Aorta (tissue), 5 donors: ENCODE measurements at places on chromosomes 7 and 10. TPM values are rescaled to one million over a fixed set of nuclear protein-coding genes. Genes with fewer than 3 reads are reported as not detected.
A peak's percentile ranks its signal among the peaks of the same experiment; 100 is the strongest.

Gene NYAP1
- polyA plus RNA-seq: 0.25 TPM

Gene PRSS37
- not detected for polyA plus RNA-seq

Gene CLRN3
- 6.3 TPM for polyA plus RNA-seq

GRCh38 chr7:116188-116981 is 76.0 kb upstream of the FAM20C start:
- no peak for DNase-seq

GRCh38 chr10:59099481-59099880 is 77.0 kb upstream of the PHYHIPL start:
- DNase-seq: no peak

GRCh38 chr7:44288811-44289340 is 36.5 kb downstream of the CAMK2B start:
- peak; percentile 72 for DNase-seq

DNA sequence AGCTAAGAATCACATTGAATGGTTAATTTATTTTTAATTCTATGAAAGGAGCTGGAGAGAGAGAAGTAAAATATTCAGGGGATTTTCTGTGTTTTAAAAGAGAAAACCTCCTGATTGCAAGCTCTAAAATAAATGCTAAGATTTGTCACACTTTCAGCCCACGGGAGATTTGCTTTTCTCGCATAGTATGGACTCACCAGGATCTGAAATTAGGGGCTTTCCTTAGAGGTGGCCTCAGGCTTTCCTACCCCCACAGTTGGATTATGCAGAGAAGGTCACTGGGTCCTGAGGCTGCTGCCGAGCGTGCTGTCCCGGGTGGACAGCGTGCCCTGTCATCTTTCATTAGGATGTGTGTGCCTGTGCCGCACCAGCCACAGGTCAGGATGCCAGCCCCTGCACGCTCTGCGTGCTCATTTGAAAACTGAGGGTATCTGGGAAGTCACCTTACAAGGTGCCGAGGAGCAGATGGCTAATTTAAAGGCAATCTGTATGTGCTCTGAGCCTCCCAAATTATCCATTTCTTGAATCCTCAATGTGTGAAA is 258.8 kb downstream of the CELF2 start:
- no peak for DNase-seq

DNA sequence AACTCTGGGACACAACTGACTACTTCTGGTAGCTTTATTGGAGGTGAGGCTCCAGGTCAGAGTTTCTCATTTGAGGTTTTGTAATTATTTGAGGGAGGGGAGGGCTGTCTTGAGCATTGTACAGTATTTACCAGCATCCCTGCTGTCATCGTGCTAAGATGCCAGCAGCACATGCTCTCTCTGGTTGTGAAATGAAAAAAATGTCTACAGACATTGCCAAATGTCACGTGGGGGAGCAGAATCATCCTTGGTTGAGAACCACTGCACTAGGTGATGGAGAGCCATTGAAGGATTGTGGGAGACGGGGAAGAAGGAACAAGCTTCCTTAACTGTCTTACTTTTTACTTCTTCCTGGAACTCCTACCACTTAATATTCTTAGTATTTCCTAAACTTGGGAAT is 5.0 kb downstream of the SEPTIN7 start:
- no peak for DNase-seq

DNA sequence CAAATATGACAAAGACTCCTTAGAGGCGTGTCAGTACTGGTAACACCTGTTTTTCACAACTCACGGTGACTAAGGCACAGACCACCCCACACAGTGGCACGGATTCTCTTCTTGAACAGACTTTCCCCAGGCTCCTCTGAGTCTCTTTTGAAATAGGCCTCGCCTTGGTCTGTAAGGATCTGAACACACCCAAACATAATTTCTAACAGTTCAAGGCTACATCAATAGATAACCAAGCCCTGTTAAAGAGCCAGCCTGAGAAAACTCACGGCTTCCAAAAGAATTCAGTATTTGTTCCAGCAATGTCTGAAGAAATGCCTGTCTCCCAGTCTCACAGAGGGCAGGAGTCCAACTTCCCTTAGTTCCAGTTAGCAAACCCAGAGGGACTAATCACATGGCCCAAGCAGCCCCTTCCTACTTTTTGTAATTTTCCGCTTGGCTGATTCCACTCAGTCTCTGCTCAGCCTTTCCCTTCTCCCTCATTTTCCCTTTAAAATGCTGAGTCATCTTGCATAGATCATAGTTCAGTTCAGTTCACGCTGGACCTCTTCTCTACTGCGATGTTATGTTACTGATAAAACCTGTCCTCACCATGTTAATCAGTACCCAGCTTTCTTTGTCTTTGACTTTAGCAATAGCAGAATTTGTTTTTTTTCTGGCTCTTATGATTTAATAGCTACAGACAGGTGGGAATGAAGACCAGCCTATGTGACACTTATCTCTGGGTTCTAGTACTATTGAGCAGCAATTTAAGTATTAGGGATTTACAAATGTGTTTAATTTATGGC is 22.6 kb upstream of the AKR1C3 start:
- peak; percentile 82 for DNase-seq

DNA sequence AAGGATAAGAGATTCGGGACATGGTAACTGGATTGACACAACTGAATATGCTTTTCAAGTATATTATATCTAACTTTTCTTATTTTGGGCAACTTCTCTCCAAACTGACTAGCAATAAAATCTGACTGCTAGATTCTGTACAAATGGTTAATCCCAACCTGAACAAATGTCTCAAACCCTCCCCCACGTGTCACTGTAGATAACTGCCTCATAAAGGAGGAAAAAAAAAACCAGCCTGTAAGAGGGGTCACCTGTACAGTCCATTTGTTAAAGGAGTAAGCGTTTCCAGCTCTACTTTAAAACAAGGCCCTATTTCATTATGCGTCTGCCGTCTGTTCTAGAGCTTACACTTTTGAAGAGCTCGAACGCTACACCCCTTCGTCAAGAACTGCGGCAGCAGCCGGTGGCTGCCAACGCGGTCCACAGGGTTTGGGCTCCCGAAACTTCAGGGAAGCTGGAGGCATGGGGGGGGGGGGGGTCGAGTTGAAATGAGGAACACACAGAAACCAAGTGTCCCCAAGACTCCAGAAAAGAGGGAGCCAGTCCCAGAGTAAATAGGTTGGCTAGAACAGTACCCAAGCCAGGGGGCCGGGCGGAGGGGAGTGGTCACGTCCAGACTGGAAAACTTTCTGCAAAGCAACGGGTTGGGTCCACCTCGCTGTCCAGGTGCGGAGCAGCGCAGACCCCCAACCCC is 492 bp downstream of the COG5 start:
- no peak for DNase-seq
